ENCODE measurements at places on chromosomes 4 and X.

DNA sequence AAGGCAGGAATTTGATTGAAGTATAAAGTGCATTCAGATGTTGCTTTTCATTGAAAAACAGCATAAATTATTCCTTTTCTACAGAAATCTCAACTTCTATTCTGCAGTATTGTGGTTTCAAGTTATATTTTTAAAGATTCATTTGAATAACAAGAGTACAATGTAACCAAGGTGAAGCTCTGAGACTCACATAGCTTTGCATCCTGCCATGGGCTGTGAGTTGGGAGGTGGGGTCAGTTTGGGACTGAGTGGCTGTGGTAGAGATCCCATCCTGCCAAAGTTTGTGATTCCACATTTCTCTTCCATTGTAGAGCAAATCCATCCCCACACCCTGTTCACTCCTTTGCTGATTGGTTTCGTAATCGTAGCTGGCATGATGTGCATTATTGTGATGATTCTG lies 69.2 kb downstream of the KIT start:
- no peak for DNase-seq

- no peak for DNase-seq
These were observed 52.3 kb upstream of the PDLIM3 start for GRCh38 chr4:185587427-185588161.

GRCh38 chr4:99876946-99877345 lies 17.3 kb downstream of the LAMTOR3 start:
- DNase-seq = no peak

DNA sequence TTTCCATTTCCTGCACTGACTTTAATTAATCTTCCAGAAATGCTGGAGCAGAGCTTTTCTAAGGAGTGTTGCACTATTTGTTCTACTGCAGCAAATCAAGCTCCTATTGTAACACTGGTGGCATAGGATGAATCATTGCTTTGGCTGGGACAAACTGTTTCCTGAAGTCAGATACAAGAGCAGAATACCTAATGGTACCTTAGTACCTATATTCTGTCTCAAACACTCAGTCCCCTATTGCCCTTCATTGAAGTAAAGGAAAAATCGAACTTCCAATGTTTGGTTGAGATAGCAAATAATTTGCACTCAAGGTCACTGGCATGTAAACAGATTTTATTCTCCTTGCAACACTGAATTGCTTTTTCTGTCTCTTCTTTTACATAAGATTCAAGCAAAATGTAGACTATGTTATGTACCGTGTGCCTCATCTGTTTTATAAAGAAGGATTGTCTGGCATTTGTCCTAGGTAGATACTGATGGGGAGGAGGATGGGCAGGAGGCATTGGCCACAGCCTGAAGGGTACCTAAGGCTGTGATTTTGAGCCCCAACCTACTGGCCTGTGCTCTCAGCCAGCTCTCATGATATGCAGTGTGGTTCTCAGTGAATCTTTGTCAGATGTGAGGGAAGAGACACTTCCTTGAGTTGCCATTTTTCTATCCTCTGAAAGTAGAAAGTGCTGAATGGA lies 141.6 kb downstream of the AASDH start:
- DNase-seq = no peak

DNA sequence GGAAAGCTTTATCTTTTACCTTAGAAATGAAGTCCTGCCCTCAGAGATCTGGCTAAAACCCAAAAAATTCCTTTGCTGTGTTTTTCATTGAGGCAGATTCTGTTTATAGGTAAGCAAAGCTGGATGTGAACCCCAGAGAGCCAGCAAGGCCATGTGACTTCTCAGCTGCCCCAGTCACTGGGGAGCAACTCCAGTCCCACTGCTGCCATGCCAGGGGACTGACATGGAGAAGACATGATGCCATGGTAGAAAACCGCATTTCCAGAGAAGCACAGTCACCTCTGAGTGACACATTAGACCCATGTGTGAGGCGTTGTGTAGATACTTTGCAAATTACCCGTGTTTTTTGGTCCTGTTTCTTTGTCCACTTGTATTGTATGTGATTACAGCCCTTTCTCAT lies 45.4 kb downstream of the PTTG2 start:
- DNase-seq = no peak

GRCh38 chr4:855880-856224 lies 29.9 kb upstream of the CPLX1 start:
- no peak for DNase-seq

DNA sequence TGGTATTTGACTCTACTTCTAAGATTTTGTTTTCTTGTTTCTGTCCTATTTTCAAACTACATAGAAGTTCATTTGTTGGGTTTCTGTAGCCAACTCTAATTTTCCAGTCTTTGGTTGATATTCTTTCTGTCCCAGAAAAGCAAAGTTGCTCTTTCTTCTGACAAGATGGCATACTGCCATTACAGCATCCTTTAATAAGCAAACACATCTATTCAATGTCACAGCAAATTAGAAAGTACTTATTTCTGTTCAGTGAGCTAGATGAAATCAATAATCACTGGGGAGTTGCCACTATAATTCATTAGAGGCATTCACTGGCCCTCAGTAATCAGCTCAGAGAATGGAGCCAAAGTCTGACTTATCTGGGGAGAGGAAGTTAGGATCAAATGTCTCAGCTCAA lies 1258.0 kb upstream of the IGFBP7 start:
- no peak for DNase-seq

GRCh38 chrX:18047491-18047890 lies 173.2 kb downstream of the BEND2 start:
- no peak for DNase-seq

DNA sequence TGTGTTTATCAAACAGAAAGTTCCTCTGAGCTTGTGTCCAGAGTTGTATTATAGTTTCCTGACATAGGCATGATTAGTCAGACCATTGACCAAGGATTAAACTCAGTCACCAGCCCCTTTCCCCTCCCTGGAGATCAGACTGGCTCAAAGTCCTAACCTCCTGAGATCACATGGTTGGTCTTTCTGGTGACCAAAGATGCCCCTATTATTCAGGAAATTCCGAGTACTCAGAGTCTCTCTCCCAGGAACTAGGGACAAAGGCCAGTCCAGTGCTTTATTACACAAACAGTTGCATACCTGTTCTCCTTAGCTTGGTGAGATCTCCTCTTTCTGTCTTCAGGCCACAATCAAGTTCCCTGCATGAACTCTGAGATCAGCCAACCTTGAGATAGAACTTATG lies 14.5 kb upstream of the ENPP6 start:
- no peak for DNase-seq

GRCh38 chr4:26785810-26786209 lies 74.8 kb upstream of the STIM2 start:
- DNase-seq = no peak

DNA sequence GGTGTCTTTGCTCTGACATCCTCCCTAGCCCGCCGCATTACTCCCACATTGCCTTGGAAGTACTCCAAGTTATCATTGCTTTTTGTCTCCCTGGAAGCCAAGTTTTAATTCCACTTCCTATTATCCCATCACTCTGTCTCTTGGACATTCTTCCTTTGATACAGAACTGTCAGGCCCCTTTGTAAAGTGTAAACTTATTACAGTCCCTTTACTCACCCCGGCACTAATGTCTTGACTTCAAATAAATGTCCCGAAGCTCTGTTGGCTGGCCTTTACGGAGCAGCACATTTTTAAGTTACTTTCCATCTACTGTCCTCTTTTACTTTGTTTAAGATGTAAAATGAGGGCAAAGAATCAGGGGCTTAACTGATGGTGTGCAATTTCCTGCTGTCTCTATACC lies 223.5 kb upstream of the IGFBP7 start:
- DNase-seq = no peak

- no peak for DNase-seq
These were observed 326.4 kb downstream of the DCHS2 start for GRCh38 chr4:154164931-154165839.

GRCh38 chrX:129996120-129996519 lies 13.7 kb downstream of the BCORL1 start:
- DNase-seq = no peak

GRCh38 chr4:119116925-119117900 lies 18.4 kb upstream of the MYOZ2 start:
- DNase-seq = no peak

GRCh38 chr4:5656415-5656814 lies 51.9 kb downstream of the EVC2 start:
- DNase-seq = no peak

- DNase-seq = no peak
These were observed 26.4 kb upstream of the LRCH2 start for GRCh38 chrX:115260330-115260729.

Data from left forelimb (tissue), 1 donor.